ENCODE measurements at places on chromosomes 4 and X.

DNA sequence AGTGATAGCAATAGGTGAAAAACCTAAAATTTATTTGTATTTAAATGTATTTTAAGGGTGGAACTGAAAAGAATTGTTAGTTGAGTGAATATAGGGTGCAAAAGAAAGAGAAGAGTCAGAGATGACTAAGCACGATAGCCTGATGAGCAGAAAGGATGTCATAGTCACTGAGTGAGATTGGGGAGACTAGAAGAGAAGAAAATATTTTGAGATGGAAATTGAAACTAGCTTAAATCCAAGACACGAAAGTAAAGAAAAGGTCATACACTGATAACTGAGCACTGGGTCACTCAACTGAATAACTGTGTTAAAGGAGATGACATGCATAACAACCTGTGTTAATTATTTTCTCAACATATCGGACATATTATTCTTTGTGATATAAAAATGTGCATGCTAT is 55.5 kb downstream of the SPANXN4 start:
- DNase-seq, result no peak

GRCh38 chr4:184950117-184950830 is 68.0 kb upstream of the HELT start:
- no peak for DNase-seq

GRCh38 chr4:156798438-156798837 is 173.2 kb downstream of the PDGFC start:
- no peak for DNase-seq

DNA sequence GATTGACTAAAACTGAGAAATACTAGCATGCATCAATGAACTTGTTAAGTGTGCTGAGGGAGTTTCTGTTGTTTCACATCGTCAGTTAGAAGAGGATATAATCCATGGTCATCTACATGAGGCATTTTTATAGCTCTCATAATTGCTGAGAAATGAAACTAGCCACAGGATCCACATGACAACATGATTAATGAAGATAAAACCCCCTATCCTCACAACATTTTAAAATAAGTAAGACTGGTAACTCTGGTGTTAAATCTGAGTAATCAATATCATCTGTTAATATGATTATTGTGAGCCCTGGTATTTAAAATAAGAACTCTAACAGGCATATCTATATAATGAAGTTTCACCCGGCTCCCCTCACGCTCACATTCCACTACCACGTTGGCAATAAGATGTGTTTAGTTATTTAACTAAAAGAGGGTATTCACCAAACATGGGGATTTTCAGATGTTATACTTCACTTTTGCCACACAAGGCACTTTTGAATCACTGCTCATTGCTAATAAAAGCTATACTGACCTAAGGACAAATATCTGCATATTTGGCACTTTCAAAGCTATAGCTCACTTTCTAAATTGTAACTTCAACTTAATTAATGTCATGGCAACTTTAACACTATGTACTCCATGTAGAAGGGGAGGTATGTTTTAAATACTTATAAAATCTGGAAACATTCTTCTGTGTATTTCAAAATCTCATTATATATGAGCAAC is 6.7 kb downstream of the UNC5C start:
- DNase-seq, result no peak

DNA sequence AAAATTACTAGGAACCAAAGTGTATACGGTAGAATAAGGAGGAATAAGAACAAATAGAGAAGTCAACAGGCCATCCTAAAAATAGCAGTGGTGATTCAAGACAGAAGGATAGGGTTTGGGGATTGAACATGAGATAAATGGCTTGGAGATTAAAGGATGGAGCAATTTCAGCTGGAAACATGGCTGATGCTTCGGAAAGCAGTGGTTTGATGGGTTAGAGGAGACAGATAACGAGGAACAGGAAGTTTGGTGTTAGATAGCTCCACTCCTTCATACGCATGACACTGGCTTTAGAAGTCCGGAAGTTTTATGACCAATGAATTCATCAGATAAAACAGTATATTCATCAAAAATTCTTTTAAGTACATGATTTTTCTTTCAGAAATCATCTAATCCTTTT is 70.8 kb upstream of the GALNTL6 start:
- no peak for DNase-seq

GRCh38 chr4:53281438-53281837 is 84.4 kb downstream of the SCFD2 start:
- no peak for DNase-seq

DNA sequence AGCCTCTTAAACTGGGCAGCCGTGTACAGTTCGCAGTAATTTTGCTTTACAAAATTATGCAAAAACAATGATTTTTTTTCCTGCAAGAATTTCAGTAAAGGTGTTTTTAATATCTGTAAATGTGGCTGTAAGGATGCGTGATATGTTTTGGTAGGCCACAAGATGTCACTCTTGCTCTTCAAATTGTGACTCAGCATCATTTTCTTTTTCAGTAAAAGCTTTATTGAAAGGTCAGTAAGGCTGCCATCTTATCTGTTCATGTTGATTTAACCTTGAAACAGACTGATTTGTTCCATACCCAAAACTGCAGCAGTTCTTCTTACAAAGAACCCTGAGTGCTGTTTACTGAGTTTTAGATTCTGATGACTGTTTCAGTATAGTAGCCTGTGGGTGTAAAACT is 39.9 kb downstream of the TXLNG start:
- DNase-seq, result peak; percentile 0

GRCh38 chrX:75596178-75596577 is 73.3 kb upstream of the ZDHHC15 start:
- no peak for DNase-seq

- DNase-seq, result no peak
These were observed 1.7 kb upstream of the SLC6A8 start for GRCh38 chrX:153685751-153686696.

DNA sequence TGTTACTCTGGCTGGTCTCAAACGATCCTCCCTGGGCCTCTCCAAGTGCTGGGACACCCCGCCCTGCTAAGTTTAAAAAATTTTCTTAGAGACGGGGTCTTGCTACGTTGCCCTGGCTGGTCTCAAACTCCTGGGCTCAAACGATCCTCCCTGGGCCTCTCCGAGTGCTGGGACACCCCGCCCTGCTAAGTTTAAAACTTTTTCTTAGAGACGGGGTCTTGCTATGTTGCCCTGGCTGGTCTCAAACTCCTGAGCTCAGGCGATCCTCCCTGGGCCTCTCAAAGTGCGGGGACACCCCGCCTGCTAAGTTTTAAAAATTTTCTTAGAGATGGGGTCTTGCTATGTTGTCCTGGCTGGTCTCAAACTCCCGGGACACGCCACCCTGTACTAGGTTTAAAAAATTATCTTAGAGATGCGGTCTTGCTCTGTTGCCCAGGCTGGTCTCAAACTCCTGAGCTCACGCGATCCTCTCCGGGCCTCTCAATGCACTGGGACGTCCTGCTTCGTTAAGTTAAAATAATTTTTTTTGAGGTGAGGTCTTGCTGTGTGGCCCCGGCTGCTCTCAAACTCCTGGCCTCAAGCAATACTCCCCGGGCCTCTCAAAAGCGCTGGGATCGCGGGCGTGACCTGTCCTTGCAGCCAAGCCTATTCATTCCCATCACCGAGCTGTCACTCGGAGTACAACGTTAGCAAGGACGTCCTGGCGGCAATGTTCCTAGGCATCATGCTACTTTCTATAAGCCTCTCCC is 1.1 kb downstream of the SLC25A6 start:
- no peak for DNase-seq

GRCh38 chr4:107719922-107720722 is at the start of gene PAPSS1:
TSS of gene PAPSS1 (minus strand) at chr4:107720234. CDS start at chr4:107720179, 55 bp downstream.
- peak; percentile 96 for DNase-seq

DNA sequence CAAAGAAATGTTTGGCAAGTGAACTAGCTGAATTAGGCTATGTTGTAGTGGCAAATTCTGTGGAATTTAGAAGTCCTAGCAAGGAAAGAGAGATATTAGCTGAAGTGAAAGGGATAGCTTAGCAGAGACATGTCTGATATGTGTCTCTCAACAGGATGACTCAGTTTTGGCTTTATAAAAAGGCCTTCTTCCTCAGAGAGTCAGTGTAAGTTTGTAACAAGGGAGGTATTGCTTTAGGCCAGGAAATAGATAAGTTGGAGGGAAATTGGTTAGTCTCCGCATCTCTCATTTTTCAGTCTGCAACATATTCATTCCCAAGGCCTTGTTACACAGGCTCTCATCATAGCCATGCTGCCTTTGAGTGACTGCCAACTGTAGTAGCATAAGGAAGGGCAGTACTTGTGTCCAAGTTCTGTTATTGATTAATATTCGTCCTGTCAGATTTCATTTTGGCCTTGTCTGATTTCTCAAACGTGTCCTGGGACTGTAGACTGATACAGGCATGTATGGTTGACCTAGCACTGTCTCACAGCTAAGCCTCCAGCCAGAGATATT is 4.0 kb downstream of the TMEM164 start:
- no peak for DNase-seq
